ENCODE measurements at places on chromosomes 5 and 9.

DNA sequence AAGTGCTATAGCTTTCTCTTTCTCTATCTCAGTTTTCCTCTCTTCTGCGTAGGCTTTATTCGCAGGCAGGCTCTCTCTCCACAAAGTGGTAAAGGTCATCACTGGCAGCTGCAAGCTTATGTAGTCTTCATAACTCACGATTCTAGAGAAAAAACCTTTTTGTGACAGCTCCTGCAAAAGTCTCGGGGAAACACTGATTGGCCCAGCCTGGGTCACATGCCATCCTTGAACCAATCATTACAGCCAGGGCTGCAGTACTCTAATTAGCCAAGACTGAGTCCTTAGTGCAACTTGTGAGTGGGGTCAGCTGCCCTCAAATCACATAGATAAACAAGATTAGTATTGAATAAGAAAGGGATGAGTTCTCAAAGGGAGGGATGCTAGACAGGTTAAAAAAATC, 18.3 kb upstream of the FRMPD1 start:
- no peak for DNase-seq

GRCh38 chr5:11302663-11303062, 541.6 kb upstream of the DAP start:
- no peak for DNase-seq

- no peak for DNase-seq
These were observed 99.3 kb upstream of the LRRTM2 start for GRCh38 chr5:138974227-138975063.

DNA sequence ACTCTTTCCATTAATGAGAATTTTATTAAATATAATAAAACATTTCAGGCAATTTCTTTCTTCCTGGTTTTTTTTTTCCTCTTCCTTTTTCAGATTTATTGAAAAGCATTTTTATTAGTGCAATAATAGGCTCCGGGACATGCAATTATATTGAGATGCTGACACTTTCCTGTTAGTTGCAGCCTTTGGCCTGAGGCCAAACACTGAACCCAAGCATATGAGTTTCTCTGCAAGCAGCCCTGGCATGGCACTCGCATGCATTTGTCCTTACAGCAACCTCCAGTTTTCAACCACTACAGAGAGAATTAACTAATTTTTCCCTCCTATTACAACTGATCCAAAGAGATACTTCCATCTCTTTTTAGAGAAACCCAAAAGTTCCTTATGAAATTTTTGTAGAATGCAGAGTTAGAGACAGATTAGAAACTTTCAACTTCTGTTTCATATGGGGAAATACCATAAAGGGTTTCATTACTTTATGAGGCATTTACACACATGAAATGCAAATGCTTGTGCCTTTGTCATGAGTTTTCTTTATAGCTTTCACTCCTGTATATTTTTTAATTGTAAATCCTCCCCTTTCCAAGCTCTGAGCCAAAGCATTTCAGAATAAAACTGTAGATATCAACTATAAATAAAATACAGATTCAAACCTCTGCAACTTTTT, 183.0 kb downstream of the CETN3 start:
- no peak for DNase-seq

DNA sequence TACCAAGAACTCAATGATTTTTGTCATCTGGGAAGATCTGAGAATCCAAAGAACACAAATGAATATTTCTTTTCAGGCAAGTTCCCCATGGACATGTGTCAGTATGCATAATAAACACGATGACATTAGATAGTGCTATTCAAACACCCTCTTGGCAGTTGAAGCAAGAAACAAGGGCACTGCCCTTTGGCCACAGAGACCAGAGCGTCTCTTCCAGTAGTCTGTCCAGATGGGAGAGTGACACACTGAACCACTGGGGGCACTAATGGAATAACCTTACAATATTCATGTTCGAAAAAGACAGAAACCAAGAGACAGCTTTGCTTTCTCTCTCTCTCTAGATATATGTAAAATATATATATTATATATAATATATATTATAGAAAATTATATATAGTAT, 301.9 kb downstream of the CTNND2 start:
- DNase-seq = no peak
